Central memory CD8-positive, alpha-beta T cell (primary cell): ENCODE measurements at places on chromosomes 2 and 18.

DNA sequence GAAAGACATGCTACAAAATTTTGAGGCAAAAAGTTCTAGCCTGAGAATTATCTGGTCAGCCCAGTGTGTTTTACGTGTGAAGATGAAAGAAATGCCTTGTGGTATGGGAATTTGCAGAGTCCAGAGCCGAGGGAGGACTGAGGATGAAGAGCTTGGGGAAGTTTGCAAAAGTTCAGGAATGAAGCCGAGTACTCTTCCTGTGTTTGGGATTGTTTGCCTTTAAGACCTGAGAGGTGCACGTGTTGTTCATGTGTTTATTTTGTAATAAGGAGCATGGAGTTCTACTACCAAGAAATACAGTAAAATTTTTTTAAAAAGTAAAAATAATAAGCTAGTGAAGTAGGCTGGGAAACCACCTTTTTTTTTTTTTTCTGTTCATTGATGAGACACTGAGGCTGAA, 14.8 kb downstream of the SETBP1 start:
- no peak for DNase-seq

GRCh38 chr2:9593925-9594324, 36.9 kb downstream of the YWHAQ start:
- DNase-seq: no peak

- DNase-seq: no peak
Observed at GRCh38 chr2:74278694-74279093, 64.5 kb downstream of the SLC4A5 start.

- DNase-seq: no peak
Observed at GRCh38 chr18:44601447-44601846, 79.2 kb upstream of the SETBP1 start.

DNA sequence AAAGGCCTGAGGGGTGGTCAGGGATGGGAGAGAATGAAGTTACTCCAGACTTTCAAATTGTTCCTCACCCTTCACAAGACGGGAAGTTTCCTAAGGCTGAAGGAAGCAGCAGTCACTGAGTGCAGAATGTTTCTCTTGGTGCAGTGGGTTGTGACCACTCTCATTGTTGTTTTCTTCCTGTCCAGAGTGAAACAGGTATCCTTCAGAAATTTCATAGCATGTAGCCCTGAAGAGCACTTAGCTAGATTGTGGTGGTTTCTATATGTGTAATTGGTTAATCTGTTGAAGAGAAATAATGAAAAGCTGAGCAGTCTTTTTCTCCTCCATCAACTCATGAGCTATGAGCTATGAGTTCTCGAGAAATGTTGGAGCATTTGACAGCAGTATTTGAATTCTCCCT, 96.8 kb downstream of the GPD2 start:
- no peak for DNase-seq

- DNase-seq: no peak
Observed at GRCh38 chr18:63539904-63540510, 2.2 kb upstream of the SERPINB12 start.

DNA sequence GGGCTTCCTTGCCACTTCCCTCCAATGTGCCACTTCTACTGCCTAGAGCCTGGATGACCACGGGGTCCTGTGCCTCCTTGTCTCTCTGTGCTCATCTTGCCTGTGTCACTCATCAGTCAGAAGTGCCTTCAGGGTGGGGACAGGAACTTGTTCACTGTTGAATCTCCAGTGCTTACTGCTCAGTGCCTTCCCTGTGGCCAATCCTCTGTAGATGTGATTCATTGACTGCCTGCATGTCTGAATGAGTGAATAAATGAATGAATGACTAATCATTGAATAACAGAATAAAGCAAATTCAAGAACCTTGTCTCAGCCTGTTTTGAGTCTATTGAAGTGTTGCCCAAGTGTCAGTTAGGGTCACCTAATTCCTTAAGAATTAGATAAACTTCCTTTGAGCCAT, 42.3 kb upstream of the FAM136A start:
- no peak for DNase-seq

- no peak for DNase-seq
Observed at GRCh38 chr2:69305712-69306392, 81.2 kb downstream of the GFPT1 start.

DNA sequence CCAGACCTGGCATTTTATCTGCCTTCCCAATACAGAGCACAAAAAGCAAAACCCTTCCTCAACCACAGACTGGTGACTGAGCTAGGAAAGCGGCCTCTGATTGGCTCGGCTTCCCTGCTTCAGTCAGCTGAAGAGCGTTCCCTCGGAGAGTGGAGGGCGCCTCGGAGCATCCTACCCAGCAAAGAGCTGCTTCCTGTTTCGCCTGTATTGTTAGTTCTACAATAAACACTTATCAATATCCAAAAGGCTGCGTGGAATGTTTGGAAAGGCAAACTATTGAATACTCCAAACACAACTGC, 125.0 kb downstream of the CACNB4 start:
- DNase-seq: no peak

GRCh38 chr2:64319896-64320295, 134.1 kb upstream of the LGALSL start:
- DNase-seq: no peak

DNA sequence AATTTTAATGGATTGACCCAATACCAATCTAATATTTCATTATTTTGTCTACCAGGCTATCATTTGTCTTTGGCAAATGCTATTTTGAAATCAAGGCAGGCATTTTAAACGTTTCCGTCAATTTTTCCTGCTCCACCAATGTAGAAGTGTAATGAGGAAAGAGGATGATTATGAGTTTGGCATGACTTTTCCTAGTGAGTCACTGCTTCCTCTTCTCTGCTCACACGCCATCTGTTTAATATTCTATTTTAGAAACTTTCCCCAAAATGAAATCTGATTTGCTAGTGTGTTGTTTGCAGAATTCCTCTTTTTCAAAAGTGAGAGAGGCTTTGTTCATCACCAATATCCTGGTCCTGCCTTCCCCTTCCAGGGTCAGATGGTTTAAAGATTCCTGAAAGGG, 42.5 kb upstream of the PID1 start:
- DNase-seq: no peak
